ENCODE measurements at places on chromosomes 16 and 17.

DNA sequence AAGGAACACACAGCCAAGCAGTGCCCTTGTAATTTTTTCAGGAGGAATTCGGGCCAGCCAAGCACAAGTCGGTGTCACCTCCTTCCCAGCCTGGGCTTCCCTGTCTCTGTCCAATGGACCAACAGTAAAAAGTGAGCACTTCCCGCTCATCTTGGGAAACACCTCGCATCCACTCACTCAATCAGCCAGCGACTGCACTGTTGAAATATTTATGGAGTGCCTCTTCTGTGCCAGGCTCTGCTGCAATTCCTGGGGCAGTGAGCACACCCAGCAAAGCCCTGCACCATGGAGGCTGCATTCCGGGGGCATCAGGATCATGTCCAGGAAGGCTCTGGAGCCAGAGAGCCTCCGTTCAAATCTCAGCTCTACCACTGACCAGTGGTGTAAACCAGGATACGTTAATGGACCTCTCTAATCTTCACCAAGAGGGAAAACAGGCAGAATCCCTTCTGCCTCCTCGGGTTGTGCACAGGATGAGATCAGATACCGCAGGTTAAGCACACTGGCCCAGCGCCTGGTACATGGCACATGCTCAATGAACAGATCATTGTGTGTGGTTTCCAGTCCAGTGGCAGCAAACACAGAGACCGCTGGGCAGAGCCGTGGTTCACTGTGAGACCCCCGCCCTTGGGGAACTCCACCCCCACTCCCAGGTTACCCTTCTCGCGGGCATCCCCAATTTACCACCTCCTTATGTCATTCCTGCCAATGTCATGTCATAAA lies 194.3 kb downstream of the ZNF423 start:
- no peak for DNase-seq

GRCh38 chr17:36827081-36827480 lies 110.2 kb upstream of the LHX1 start:
- no peak for DNase-seq

DNA sequence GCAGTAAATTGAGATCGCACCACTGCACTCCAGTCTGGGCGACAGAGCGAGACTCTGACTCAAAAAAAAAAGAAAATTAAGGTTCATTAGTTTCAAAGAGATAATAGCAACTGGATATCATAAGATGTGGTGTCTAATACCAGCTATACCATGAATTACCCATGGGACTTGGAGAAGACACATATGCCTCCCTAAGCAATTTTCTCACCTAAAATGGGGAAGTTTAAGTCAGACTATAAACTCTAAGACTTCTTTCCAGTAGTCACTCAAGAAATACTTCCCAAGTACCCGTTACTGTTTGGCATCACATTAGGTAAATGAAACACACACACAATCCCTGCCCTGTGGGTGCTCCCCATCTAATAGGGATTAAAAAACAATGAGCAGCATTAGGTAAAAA lies 22.6 kb downstream of the SMURF2 start:
- no peak for DNase-seq

DNA sequence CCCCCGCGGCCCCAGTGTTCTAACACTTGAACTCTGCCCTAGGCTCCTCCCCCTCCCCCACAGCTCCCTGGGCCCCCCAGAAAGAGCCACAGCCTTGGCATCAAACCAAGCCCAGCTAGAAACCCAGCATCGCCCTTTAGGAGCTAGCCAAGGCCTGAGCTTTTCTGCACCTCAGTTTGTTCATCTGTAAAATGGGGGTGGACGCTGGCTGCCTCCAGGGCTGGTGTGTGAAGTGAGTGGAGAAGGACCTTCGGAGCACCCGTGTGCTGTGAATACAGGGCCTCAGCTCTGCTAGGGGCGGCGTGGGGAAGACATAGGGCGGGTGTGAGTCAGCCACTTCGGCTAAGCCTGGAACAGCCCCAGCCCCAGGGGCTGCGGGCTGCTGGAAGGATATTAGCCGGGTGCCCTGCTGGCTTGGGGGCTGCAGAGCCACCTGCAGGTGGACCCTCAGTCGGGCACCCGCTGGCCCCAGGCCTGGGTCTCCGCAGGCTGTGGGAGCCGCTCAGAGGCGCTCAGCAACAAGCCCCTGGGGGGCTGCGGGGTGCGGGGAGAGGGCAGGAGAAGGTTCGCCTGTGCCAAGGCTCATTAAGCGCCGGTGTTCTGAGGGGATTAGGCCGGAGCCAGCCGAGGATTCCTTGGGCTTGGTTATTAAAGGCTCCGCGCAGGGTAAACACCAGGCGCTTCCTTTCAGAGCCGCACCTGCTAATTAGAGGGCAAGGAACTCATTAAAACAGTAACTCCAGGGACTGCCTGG lies 217.0 kb upstream of the CIBAR2 start:
- no peak for DNase-seq

GRCh38 chr17:39364236-39365025 lies 37.0 kb downstream of the FBXL20 start:
- no peak for DNase-seq

DNA sequence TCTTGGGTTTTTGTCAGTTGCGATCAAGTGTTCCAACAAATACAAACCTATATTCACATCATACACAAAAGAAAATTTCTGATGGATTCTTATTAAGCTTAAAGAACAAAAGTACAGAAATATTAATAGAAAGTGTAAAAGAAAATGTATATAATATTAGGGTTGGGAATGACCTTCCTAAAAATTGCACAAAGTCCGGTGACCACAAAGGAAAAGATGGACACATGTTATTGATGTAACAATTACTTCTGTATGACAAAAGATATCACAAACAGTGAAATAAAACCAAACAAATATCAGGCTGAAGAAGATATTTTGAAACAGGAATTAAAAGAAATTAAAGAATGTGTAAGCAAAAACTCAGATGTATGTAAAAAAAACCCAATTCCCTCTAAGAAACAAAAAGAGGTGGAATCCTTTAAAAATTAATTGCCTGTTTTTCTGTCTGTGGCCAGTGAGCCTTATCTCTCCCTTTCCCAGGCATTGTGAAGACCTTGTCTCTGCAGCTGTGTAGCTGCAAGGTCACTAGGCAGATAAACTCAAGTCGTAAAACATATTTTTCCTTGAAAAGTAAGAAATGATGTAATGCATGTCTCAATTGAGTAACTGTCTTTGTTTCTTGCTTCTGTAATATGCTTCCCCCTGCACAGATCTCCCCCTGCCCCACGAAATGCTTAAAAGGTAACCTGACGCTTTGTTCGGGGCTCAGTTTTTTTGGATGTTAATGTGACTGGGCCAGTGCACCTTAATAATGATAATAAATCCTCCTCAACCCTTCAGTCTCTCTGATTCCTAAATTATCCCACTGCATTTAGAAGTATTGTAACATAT lies 2.8 kb downstream of the ST6GALNAC1 start:
- no peak for DNase-seq

- no peak for DNase-seq
Observed at GRCh38 chr16:58481931-58482330, 18.0 kb upstream of the NDRG4 start.

DNA sequence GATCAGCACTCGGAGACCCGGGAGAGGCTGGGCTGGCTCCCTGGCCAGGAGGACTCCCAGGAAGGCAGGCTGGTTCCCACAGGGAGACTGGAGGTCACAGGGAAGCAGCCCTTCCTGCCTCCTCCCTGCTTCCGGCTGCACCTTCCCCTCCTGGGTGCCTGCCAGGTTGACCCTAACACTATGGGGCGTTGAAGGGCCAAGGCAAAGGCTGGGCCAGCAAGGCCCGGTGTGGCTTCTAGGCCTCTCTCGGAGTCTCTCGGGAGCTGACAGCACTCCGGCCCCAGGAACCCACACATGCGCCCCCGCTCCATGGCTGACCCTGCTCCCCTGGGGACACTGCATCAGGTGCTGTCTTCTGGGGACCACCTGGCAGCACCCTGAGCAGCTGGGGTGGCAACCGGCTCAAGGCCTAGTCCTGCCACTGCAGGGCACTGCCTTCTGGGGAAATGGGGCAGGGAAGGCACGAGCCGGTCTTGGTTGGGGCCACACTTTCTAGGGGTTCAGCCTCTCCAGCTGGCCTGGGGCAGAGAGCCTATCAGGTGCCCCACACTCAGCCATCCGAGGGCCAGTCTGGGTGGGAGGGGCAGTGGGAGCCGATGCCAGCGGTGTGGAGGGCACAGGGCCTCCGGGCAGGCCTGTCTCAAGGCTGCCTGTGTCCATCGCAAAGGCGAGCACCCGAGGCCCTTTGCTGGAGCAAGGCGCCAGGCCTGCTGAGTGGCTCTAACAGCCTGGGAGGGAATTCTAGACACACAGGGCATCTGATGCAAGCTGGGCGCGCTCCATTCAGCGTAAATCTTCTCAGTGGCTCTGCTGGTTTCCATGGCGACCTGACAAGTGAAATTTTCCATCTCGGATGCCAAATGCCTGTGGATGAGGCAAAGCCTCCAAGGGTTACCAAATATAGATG lies 5.6 kb upstream of the MTSS2 start:
- peak; percentile 67 for DNase-seq

Measured in C1 segment of cervical spinal cord (tissue), 14 donors.